HEK293T (cell line): ENCODE measurements at places on chromosomes 12 and 14.
A peak's percentile ranks its signal among the peaks of the same experiment; 100 is the strongest.

- no peak for DNase-seq
These were observed 59.1 kb downstream of the ESR2 start for GRCh38 chr14:64234877-64235651.

DNA sequence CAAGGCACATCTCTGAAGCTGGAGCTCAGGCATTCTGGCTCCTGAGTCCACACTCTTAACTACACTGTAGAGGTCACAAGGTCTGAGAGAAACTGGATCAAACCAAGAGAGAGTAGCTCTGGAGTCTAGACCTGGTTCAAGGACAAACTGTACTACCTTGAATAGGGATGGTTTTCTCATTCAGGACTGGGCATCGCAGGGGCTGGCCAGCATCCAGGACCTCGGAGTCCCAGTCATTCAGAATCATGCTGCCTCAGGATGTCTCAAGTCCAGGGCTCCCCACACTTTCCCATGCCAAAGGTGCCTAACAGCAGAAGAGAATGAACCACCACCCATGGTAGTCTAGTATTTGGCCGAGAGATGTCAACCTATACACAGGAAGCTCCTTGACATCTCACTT, 13.1 kb upstream of the PLEKHD1 start:
- no peak for DNase-seq

DNA sequence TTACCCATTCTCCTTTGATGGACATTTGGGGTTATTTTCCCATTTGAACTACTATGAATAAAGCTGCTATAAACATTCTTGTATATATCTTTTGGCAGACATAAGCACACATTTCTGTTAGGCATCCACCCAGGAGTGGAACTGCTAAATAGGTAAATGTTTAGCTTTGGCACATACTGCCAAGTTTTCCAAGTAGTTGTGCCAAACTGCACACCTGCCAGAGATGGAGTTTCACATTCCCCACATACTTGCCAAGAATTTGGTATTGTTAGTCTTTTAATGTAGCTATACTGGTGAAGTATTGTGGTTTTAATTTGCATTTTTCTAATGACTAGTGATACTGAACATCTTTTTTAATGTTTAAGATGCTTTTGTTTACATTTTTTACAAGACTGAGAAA, 201.0 kb downstream of the GXYLT1 start:
- no peak for DNase-seq

GRCh38 chr12:10722905-10723746, at the start of gene YBX3:
TSS of gene YBX3 (minus strand) at chr12:10723323. CDS start at chr12:10723111, 212 bp downstream.
- DNase-seq, result peak; percentile 85

DNA sequence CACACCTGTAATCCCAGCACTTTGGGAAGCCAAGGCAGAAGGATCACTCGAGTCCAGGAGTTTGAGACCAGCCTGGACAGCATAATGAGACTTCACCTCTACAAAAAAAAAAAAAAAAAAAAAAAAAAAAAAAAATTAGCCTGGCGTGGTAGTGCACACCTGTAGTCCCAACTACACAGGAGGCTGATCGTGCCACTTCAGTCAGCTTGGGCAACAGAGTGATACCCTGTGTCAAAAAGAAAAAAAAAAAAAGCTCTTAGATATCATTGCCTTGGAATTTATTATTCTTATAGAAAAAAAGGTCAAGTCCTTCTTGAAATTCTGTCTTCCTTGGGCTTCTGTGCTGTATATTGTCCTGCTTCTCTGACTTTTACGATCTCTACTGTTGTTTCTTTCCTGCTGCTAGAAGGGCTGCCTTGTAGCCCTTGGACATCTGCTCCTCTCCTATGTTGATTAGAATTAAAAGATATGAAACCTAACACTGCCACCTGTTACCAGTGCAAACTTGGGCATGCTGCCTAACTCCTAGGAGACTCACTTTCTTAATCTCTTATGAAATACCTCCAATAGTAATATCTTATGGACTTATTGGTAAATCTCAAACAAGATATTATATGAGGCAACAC, 5.7 kb downstream of the TMEM19 start:
- DNase-seq, result no peak

DNA sequence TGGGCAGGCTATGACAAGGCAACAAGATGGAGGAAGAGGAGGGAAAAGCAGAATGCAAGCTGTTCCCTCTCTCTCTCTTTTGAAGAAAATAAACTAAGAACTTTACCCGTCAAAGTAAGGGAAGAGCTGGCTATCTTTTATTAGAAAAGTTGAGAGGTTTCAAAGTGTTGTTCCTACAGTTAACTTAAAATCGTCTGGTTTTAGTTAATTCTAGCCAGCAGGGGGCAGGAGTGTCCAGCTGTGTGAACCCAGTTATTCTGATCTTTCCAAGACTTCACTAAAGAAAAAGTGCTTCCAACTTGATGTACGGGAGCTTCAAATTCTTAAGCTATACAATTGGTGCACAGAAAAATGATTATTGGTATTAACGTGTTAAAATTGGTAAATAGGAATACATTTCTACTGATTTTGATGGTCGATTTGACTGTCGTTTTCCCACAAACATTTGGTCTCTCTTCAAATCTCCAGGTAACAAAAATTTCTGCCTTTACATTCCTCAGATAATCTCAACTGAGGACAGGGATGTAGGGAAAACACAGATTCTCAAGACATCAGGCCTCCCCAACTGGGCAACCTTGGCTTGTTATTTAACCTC, 28.4 kb upstream of the MON2 start:
- DNase-seq, result peak; percentile 53

GRCh38 chr12:49223122-49223521, 34.2 kb upstream of the TUBA1A start:
- DNase-seq, result no peak

DNA sequence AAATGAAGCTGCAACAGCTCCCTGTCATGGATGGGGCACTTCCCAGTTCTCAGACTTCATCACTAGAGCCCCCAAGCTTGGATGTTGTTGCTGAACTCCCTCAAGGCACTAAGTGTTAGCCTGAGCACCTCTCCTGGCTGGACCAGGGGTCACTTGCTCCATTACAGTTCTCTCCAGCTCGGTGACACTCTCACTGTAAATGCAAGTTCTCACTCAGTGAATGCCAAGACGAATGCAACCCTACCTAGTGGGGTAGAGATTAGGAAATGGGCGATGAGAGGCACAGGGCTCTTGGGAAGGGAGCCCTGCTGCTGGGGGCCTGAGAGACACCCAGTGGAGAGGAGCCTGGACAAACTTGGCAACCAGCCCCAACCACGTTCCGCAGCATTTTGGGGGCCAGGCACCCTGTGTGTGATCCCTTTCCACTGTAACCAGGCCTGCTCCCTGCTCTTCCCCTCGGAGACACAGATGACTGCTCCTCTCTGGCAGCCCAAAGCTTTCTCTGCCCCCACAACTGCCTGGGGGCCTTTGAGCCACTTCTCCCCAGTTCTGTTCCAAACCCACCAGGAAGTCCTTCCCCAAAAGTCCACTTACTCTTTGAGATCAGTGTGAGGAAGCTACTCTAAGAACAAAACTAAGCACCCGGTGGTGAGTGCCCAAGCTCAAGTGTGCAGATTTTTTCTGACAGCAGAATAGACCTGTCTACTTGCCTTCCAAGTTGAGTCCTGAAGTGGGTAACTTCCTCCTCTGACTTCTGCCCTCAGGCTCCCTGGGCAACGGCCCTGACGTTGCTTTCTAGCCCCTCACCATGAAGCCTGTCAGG, 8.0 kb upstream of the SELPLG start:
- DNase-seq, result no peak

GRCh38 chr14:101774006-101774795, 12.7 kb downstream of the PPP2R5C start:
- no peak for DNase-seq

- DNase-seq, result peak; percentile 28
These were observed 48.1 kb downstream of the KCNK13 start for GRCh38 chr14:90109858-90110257.

DNA sequence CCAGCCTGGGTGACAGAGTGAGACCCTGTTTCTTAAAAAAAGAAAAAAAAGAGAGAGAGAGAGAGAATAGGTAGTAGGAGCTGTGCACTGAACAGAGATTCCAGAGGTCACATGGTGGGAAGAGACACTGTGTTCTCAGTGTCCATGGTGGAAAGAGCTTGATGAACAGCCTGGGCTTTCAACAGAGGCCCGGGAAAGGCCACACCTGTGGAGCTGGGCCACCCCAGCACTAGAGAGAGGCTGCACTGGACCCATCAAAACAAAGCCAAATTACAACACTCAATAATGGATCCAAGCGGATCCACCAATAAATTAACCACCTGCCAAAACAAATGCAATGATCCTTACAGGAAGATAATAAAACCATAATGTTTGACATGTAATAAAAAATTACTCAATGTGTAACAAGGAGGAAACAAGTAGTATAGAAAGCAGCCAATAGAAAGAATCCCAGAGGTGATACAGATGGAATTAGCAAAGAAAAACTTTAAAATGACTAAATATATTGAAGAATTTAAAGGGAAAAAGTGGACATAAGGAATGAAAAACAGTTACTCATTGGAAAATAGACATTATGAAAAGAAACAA, 44.8 kb upstream of the BCL2L14 start:
- no peak for DNase-seq

DNA sequence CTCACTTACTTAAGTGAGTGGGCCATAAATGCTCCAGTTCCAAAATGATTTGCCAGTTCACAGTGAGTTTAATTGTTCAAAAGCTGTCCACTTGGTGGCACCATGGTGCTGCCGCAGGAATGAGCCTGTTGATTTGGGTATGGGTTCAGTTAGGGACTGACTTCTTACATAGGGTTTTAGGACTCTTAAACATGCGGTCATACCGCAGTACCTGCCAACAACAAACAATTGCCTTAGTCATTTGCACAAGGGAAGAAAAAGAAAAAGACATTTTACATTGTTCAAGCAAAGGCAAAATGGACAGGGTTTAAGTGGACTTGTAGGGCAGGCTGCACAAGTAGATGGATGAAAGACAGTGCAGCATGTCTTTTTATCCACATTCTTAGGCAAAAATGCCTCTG, 80.0 kb upstream of the DBX2 start:
- peak; percentile 64 for DNase-seq

DNA sequence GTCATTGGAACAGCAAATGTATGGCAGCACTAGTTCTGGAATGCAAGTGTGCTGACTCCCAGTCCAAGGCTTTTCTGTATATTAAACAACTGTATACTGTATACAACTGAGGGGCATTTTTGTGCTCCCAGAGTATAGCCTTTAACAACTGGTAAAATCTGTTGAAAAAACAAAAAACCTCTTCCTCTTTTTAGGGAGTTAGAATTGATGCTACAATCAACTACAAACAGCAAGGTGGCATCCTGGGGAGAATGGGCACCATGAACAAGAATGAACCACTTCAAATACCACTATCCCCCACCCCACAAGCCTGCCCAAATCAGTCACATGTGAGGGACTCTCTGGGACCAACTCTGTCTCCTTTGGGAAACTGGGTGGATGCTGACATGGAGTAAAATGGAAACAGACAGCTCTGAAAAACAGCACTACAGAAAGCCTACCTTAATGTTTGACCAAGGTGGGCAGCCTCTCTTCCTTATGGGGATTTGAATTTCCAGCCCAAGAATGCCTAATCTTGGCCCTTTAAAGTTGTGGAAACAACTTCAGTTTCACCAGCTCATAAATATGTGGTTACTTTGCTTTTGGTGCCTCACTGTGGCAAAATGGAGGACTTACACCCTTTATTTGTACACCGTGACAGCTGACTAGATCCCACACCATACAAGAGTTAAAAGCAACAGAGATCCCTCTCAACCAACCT, 7.5 kb downstream of the VTI1B start:
- peak; percentile 57 for DNase-seq

DNA sequence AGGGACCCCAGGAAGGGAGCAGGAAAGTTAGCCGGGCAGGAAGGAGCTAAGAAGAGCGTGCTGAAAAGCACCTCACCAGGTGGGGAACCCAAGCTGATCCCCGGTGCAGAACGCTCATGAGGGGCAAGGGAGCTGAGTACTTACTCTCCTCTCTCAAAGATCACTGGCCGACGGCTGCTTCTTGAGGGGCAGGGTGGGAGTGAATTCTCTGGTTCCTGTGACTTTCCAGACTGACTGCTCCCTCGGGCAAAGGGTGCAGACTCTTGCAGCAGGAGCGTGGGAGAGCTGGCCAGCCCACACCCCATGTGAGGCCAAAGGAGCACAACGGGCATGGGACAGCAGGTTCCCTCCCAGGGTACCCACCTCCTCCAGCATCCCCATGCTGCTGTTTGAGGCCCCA, 44.9 kb upstream of the DIO3 start:
- no peak for DNase-seq

- no peak for DNase-seq
These were observed 63.0 kb upstream of the VRK1 start for GRCh38 chr14:96734076-96734622.

- no peak for DNase-seq
These were observed 20.4 kb upstream of the LRFN5 start for GRCh38 chr14:41586237-41586636.

GRCh38 chr12:46164186-46164761, 104.6 kb downstream of the SLC38A1 start:
- DNase-seq, result no peak

GRCh38 chr12:25082628-25083027, 112.3 kb downstream of the DNAI7 start:
- no peak for DNase-seq

DNA sequence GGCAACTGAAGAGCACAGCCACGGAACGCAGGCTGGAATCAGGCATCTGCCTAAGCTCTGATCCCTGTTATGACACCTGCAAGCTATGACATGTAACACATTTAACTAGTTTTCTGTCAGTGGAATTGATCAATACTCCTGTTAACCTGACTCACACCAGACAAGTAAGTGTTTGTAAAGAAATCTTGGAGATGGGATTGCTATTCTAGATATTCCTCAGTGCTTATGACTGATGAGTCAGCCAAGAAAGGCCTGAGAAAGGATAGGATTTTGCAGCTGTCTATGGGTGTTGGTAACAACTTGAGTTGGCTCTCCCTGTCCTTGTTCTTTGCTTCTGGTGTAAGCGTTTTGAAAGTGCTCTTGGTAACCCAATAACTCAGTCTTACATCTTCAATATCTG, 110.5 kb downstream of the GPR135 start:
- no peak for DNase-seq

DNA sequence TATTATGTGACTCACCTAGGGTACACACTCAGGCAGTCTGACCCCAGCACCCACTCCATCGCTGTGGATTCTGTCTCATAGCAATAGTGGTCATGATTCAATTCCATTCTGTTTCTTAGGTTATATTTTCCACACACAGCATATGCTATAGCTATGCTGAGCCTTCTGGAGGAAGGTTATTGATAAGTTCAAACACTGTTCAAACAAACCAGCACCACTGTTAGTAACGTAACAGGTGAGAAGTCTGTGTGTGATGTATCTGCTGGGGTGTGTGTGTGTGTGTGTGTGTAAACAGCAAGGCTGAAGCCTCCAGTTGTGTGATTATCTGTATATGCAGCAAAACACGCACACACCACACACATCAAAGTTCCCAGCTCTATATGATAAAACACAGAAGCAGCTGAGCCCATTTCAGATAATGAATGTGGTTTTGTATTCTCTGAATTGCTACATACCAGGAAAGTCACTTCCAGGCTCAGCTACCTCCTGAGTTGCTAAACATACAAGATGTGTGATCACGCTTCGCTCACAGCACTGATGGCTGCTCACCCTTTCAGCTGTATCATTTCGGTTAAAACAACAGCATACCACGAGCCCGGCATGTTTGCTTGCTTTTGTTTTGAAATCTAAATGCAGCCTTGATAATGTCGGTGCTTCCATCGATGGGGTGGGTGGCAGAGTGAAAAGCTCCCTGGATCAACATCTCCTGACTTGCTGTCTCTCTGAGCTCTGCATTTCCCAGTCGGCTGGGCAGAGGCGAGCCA, 6.8 kb upstream of the SYNE3 start:
- DNase-seq, result no peak

- DNase-seq, result no peak
These were observed 246.0 kb downstream of the BMP4 start for GRCh38 chr14:53710615-53711014.

GRCh38 chr12:42396473-42397259, 70.7 kb downstream of the PPHLN1 start:
- DNase-seq, result no peak
